ENCODE measurements at places on chromosomes 11 and 22.
A peak's percentile ranks its signal among the peaks of the same experiment; 100 is the strongest.

DNA sequence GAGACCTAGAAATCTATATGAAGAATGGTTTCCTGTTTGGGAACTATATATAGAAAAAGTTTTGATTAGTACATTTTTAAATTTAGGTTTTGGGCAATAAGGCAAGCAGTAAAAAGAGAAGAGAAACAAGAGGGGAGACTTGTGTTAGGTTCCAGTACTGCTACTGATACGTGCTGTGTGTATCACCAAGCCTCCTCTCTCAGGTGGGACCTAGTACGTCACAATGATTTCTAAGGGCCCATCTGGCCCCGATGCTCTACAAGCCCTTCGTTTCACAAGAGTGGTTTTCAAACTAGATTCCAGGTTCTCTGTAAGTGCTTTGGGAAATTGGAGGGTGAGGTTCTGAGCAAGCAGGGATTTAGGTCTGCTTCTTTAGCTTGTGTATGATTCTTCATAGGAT, 39.2 kb downstream of the USP35 start:
- DNase-seq = peak; percentile 41

- DNase-seq = no peak
Observed at GRCh38 chr11:132718711-132719671, 813.3 kb downstream of the OPCML start.

GRCh38 chr11:57940044-57940756, 83.5 kb upstream of the OR9Q1 start:
- no peak for DNase-seq

DNA sequence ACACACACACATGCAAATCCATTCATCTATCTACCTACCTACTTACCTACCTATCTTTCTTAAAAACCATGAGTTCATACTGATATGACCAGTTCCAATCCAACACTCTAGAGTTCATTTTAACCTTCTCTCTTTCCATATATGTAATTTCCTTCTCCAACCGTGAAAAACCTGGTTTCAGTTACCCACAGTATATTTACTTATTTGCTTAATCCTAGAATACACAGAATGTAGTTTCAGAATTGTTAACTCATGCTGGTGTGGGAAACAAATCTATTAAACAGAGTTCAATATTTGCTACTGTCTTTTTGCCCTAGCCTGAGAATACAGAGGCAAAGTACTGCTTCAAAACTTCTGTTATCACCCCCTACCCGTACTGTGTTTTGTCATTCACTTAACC, 101.3 kb downstream of the RRM1 start:
- DNase-seq = no peak

DNA sequence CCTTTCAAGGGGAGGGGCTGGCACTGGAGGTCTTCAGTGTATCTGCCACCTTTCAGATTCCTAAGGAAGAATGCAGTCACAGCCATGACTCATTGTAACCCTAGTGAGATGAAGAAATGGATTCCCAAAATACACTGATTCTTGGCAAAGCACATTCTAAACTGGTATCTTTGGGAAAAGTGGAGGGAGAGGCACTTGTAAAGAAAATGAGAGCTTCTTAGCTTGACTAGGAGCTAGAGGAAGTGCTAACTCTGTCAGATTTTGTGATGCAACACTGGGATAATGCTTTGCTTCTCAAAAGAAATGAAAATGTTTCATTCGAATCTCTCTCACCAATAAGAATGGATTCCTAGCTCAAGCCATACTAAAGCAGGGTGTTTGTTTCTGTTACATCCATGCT, 14.3 kb downstream of the NRIP3 start:
- no peak for DNase-seq

DNA sequence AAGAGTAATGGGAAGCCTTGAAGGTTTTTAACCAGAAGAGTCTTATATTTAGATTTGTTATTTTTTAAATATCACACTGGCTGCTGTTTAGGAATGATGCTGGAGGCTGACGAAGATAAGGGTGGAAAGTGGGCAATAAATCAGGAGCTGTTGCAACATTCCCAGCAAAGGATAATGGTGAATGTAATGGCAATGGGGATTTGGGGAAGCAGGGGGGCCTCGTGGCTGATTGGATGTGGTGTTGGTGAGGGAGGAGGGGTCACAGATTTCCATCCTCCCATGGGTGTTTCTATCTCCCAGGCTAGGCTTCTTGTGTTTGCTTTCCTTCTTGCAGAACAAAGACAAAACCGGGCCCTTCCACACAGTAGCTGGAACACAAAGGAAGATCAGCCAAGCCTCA, 80.8 kb downstream of the PIWIL4 start:
- DNase-seq = no peak

GRCh38 chr22:39081598-39081997, 4.5 kb downstream of the APOBEC3G start:
- DNase-seq = no peak

- no peak for DNase-seq
Observed at GRCh38 chr11:91969486-91969885, 255.1 kb upstream of the FAT3 start.

DNA sequence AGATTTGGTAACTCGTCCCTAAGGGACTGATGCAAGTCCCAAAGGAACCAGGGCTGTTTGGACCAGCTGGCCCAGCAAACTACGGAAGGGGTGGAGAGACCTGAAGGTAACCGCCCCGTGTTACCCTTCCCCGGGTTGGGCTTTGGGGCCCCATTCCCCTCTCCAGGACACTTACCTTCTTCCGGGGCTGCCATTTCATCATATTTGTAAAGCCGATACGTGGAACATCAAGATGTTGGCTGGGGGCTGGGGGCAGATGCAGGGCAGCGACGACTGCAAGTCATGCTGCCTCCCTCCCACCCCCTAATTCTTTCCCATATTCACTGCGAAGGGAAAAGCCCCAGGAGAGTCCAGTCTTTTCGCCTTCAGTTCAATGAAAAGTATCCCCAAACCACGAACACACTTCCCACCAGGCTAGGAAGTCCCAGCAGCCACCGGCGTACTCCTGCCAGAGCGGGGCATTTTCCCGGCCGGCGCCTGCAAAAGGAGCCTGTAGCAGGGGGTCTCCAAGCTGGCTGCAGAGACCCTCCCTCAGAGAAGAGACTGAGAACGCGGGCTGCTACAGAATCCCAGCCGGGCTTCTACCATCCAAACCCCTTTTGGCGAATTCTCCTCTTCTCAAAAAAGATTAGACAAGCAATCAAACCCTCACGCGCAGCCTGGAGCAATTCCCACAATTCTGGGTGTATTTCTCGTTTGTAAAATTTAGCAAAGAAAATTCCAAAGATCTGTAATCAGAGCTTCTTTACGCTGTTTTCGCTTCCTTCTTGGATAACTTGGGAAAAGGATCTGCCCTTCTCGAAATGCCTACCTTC, 236.7 kb downstream of the TTC28 start:
- DNase-seq = no peak

GRCh38 chr11:117199053-117199915, at the start of gene TAGLN:
Gene TAGLN (plus strand): TSS chr11:117199370. CDS start chr11:117203014, 3,644 bp downstream.
- no peak for DNase-seq

Measured in NCI-H524 (cell line).